Fibroblast of lung (primary cell): ENCODE measurements at places on chromosomes 2 and 18. TPM values are rescaled to one million over a fixed set of nuclear protein-coding genes. Genes with fewer than 3 reads are reported as not detected.

DNA sequence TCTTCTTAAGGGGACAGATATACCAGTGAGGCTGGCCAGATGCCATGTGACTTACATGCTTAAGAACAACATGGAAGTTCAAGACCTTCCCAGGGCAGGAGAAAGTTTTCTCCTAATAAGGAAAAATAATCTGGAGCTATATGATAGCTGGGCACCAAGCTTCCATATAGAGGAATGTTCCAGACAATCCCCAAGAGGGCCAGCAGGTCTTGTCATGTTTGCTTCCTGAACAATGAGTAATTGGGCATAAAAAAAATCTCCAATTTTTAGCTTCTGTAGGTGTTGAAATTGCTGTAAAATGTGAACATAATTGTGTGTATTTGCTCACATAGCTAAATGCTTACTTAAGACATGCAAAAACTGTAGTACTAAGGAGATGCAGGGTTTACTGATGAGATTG lies 809.5 kb upstream of the PIK3C3 start:
- no peak for DNase-seq

GRCh38 chr18:9058406-9058805 lies 44.1 kb upstream of the NDUFV2 start:
- DNase-seq = no peak

DNA sequence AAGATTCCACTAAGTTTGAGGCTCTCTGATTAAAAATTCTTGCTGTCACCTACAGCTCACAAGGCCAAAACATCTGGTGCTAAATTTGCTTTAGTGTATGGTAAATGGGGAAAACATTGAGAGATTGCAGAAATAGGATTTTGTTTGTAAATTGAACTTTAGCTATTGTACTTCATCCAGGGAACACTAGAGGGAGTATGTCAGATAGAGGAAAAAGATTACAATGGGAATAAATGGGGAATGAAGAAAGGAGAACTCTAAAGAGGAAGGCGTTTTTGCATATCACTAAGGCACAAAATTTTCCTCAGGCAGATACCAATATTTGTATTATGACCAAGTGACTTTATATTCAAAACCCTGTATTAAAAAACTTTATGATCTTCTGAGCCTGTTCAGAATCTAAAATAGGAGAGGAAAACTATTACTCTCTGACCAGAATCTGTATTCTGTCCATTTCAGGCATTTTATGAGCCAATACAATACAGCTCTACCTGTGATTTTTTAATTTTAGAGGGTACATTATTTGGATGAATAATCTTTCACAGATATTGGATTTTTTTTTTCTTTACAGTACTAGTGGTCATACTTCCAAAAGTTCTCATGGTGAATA lies 52.3 kb upstream of the ITGB6 start:
- DNase-seq = peak; percentile 32

- no peak for DNase-seq
Measured at GRCh38 chr2:134039912-134040581, 213.8 kb upstream of the MGAT5 start.

DNA sequence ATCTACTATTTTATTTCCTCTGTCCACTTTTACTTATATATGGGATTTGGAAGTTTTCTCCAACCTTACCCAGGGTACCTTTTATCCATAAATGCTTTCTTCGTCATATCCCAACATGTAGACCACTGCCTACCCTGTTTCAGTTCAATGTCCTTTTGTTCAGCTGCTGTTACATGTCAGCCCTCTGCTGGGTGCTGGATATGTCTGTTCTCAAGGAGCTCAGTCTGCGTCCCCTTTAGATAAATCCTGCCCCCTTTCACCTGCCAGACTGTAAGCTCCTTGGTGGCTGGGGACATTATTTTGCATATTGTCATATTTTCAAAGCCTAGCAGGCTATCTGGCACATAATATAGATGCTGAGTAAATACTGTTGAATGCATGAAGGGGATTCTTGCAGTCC lies 53.2 kb downstream of the NEMP2 start:
- DNase-seq = no peak

DNA sequence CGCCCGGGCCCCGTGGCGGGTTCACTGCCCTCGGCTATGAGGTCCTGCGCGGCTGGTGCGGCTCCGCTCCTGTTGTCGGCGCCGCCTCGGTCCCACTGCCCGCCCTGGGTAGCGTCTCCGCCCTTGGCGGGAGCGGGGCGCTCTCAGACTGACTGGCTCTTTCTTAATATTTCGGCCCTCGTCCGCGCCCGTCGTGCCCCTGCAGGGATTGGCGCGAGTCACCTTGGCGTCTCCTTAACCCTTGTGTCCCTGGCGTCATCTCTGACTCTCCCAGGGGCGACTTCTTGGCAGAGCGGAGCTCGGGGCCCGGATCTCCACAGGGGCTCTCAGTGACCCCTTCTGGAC lies 1.3 kb downstream of the PTMA start:
- DNase-seq = no peak

DNA sequence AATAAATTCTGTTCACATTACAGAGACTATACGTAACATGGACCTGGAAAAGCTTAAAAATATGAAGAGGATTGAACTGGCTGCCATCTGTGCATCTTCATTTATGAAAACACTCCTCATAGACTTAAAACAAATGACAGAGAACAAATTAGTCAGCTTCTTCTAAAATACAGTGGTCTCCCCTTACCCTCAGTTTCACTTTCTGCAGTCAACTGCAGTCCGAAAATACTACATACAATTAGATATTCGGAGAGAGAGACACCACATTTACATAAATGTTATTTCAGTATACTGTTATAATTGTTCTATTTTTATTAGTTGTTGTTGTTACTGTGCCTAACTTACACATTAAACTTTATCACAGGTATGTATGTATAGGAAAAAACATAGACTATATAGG lies 6.5 kb downstream of the RNF103 start:
- DNase-seq = no peak

DNA sequence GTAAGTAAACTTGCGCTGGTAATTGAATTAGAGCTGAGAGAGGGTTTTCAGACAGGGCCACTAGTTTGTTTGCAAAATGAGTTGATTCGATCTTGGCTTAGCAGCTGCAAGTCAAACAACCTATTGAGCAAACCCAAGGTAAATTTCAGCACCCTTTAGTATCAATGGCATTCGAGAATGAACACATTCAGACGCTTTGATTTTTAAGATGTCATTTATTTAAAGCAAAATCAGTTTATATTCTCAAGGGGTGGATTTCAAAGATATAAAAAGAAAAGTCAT lies 44.2 kb downstream of the TGIF1 start:
- no peak for DNase-seq

- DNase-seq = no peak
Measured at GRCh38 chr2:151882786-151883445, 54.7 kb upstream of the ARL5A start.

- no peak for DNase-seq
Measured at GRCh38 chr2:135985826-135986393, 484 bp upstream of the DARS1 start.

DNA sequence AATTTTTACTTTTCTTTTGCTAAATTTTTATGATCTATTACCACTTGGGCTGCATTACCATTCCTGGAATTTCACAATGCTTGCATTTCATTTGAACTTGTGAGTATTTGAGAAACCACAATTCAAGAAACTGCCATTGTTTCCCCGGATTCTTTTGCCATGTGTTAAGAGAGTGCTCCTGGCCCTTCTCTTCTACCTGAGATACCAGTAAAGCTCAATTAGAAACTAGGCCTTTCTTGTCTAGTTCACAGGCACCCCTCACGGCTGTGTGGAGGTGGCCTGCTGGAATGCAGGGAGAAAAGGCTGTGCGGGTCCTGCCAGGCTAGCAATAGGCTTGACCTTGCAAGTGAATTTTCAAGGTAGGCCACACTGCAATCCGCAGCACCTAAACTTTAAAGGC lies 40.8 kb downstream of the ZEB2 start:
- peak; percentile 92 for DNase-seq

GRCh38 chr2:60312618-60313017 lies 240.8 kb downstream of the BCL11A start:
- no peak for DNase-seq

GRCh38 chr18:33316146-33316587 lies 124.4 kb downstream of the CCDC178 start:
- DNase-seq = no peak

- peak; percentile 50 for DNase-seq
Measured at GRCh38 chr18:28032177-28032576, 144.8 kb downstream of the CDH2 start.

DNA sequence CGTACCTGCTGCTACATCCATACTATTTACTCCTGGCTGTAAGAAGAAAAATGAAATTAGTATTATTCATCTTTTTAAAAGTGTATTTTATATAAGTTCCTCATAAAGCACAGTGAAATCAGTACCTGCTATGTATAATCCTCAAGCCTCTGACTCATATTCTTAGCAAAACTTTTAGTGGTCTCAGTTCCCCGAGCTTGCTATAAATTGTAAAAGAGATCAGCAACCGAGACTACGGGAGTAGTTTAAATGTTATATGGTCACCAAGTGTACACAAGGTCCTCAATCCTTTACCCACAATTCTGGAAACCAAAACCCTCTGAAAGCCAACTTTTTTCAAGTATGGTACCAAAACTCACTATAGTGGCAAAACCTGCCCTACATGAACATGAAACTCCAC lies 24.2 kb downstream of the PRPF40A start:
- DNase-seq = no peak

DNA sequence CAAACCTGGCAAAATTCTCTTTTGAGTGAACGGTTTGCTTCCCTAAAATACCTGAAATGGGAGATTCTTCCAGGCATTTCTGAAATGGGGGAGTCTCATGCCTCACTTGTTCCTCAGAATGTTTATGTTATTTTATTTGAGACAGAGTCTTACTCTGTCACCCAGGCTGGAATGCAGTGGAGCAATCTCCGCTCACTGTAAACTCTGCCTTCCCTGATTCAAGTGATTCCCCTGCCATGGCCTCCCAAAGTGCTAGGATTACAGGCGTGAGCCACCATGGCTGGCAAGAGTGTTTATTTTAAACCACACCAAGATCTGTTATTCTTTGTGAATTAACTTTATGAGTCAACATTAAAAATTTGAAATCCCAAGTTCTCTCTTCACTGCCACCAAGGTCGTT lies 6.4 kb upstream of the FHL2 start:
- peak; percentile 62 for DNase-seq

- no peak for DNase-seq
Measured at GRCh38 chr2:121210691-121211090, 74.3 kb downstream of the TFCP2L1 start.

GRCh38 chr2:6770006-6770405 lies 95.7 kb downstream of the CMPK2 start:
- no peak for DNase-seq

The NOSTRIN gene
- total RNA-seq = 0.50 TPM in 1 of 2 replicates, not detected in the other

The ALK gene
- under 0.01 TPM in 2 replicates for total RNA-seq

The TMEM237 gene
- 16.7 and 23.8 TPM in 2 replicates for total RNA-seq

The SLC25A12 gene
- 16.9 and 21.5 TPM in 2 replicates for total RNA-seq
